ENCODE measurements at places on chromosomes 13 and 19.
A peak's percentile ranks its signal among the peaks of the same experiment; 100 is the strongest.

- no peak for DNase-seq
Measured at GRCh38 chr19:38211151-38211591, 12.9 kb downstream of the DPF1 start.

DNA sequence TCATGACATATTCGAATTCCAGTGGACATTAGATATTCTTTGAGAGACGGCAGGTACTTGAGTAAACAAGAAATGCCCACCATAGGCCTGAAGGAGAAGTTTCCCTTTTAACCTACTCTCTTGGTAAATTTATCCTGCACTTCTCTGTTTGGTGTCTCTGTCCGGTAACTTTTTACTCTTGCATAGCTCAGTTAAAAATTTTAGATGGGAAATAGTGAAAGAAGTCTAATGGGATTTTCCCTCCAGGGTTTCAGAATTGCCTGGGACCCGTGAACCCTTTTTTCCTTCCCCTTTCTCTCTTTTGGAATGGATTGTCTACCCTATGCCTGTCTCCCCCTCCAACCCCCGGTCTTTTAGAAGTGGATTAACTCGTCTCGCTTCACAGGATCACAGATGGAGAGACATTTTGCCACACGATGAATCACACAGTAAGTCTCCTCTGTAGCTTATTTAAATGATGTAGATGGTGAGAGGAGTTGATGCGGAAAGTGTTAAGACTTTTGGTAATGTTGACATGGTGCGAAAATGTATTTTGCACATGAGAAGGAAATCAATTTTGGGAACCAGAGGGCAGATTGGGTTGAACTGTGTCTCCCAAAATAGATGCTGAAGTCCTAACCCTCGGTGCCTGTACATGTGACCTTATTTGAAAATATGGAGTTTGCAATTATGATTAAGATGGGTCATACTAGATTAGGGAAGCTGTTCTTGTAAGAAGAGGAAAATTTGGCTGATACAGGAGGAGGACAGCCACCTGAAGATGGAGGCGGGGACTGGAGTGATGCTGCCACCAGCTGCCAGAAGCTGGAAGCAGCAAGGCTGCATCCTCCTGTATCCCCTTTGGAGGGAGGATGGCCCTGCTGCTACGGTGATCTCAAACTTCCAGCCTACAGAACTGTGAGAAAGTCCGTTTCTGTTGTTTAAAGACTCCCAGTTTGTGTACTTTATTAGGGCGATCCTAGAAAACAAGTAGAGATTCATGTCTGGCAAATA lies 711 bp upstream of the MIPEP start:
- DNase-seq: no peak

DNA sequence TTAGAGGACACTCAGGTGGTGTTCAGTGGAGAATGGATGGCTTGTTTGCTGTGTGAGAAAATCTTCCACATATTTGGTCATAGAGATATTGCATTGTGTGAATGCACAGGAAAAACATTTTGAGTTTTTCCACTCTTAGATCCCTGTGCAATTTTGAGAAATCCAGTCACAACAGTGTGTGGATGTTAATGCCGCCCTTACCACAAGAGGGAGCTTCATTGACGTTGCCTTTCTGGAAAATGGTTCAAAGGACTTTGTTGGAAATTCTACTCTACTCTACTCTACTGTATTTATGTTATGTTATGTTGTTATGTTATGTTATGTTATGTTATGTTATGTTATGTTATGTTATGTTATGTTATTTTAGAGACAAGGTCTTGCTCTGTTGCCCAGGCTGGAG lies 13.4 kb downstream of the ZNF20 start:
- DNase-seq: peak; percentile 2

GRCh38 chr13:99417201-99418102 lies 83.8 kb upstream of the TM9SF2 start:
- DNase-seq: peak; percentile 78

GRCh38 chr13:77337159-77337558 lies 10.3 kb upstream of the MYCBP2 start:
- DNase-seq: no peak

DNA sequence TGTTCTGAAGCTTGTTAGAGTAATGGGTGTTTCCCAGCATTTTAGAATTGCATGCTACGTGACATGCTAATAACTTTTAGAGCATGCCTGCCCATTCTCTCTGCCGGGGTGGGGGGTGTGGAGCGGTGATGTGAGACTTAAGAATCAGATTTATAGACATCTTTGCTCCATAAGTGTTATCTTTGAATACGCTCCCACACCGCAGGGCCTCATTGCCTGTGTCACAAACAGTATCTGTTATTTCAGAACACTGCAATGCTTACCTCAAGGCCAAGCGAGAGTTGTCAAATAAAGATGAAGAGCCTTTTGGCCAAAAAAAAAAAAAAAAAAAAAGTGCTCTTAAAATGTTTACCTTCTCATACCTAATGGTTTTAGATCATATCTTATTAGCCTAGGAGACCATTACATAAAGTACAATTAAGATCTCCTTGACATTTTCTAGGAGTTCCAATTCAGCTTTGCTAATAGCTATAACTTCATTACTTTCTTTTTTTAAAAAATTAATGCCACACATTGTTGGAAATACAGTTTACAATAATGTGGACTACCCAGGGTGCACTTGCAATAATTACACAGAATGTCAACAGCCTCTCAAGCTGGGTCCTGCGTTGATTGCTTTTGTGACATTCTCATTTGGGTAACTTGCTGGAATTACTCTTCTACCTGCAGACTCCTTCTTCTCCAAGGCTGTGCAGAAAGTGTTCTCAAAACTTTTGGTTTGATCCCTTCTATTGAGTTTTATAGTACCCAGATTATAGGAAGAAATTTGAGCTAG lies 525.3 kb downstream of the KLF12 start:
- DNase-seq: no peak

DNA sequence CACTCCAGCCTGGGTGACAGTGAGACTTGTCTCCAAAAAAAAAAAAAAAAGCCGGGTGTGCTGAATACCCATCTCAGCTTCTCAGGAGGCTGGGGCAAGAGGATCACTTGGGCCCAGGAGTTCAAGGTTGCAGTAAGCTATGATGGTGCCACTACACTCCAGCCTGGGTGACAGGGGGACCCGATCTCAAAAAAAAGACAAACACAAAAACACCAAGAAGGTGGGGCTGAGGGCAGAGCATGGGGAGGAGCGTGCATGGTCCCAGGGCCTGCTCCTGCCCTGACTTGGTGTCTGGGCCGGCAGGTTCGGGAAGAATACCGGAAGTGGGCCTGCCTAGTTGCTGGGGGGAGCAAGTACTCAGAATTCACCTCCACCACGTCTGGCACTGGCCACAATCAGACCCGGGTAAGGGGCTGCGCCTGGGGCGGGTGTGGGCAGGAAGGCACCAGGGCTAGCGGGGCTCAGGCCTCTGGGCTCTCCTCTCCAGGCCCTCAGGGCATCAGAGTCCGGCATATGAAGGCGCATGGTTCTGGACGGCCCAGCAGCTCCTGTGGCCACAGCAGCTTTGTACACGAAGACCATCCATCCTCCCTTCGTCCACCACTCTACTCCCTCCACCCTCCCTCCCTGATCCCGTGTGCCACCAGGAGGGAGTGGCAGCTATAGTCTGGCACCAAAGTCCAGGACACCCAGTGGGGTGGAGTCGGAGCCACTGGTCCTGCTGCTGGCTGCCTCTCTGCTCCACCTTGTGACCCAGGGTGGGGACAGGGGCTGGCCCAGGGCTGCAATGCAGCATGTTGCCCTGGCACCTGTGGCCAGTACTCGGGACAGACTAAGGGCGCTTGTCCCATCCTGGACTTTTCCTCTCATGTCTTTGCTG lies 11.3 kb downstream of the DDX39A start:
- DNase-seq: no peak

GRCh38 chr19:39319892-39320248 lies 793 bp downstream of the LRFN1 start:
- DNase-seq: no peak

DNA sequence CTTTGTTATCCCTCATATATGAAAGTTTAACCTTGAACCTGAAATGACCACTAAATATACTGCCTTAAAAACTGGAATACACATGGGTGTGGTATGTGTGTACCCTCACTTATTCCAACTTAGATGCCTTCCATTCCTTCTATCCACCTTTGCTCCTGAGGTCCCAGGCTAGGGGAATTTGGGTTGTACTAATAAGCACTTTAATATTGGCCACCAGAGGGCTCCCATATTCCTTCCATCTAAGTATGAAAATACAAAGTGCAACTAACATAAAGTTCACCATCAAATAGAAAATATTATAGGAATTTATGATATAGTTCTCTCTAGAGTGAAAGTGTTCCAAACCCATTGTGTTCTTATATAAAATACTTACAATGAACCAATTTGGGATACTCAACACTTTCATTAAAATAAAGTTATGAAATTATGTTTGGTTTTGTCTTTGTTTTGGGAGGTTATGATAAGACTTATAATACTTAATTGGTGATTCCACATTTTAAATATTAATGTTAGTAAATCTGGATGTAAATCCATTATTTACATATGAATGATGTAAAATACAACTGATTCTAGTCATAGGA lies 62.3 kb downstream of the ITGBL1 start:
- DNase-seq: no peak

DNA sequence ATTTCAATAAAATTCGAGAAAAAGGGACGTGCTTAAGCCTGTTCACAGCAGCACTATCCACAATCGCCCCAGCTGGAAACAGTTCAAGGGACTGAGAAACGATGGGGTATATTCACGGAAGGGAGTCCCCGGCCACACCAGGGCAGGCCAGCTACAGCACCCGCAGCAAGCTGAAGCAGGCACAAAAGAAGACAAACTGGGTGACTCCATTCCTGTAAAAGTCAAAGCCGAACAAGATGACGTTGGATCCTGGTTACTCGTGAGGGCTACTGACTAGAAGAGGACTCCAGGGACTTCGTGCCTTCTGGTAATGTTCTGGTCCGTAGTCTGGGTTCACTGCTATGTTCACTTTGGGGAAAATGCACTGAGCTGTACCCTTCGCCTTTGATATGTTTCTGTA lies 57.6 kb downstream of the COL4A1 start:
- no peak for DNase-seq

GRCh38 chr19:51320280-51320657 lies 8.8 kb downstream of the IGLON5 start:
- no peak for DNase-seq

GRCh38 chr13:79190932-79191331 lies 215.1 kb downstream of the RBM26 start:
- DNase-seq: no peak

- peak; percentile 84 for DNase-seq
Measured at GRCh38 chr19:42244347-42245220, 2.2 kb upstream of the GSK3A start.

- DNase-seq: no peak
Measured at GRCh38 chr13:42487221-42487620, 86.7 kb upstream of the TNFSF11 start.

GRCh38 chr13:26300140-26300539 lies 46.2 kb downstream of the CDK8 start:
- no peak for DNase-seq

DNA sequence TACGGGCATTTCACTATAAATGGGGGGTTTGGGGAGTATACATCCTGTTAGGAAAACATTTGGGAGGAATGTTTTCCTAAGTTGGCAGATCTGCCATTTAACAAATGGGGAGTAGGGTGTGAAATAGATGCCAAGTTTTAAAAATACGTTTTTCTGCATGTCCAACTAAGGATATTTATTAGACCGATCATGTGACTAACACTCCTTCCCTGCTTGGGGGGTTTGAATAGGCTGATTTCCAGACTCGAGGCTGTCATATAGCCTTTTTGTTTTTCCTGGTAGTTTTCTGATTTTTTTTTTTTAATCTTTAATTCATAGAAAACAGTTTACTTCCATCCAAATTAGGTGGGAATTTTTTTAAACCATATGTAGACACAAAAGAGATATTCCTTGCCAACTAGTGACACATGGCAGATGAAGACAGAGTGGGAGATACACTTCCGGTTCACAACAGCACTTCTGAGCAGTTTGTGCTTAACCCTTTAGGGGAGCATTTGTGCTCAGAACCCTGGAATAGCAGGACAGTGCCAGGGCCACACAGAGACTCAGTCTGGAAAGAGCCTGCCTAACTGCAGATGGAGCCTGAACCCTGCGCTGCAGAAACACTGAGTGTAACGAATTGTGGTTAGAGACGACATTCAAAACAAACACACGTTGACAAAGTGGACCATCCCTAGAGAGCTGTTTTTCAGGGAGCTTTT lies 5.6 kb upstream of the GATAD2A start:
- no peak for DNase-seq

- no peak for DNase-seq
Measured at GRCh38 chr19:50772476-50772875, 2.2 kb downstream of the GPR32 start.

- DNase-seq: no peak
Measured at GRCh38 chr19:42131149-42132029, 857 bp downstream of the POU2F2 start.

DNA sequence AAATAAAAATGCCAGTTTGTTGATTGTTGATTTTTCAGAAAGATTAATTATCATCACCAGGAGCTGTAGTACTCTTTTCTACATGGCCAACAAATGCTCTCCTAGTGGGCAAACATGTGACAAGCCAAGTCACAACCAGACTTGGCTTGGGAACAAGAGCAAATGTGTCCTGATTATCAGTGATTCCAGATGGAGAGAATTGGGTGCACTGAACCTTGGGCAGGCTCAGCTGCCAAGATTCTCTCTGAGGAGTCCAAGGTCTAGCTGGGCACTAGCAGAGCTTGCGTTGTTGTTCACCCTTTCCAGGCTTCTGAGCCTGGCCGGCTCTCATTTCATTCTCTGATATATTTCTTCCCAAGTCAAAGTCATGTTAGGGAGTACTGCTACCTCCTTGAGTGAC lies 27.3 kb upstream of the GPI start:
- no peak for DNase-seq

DNA sequence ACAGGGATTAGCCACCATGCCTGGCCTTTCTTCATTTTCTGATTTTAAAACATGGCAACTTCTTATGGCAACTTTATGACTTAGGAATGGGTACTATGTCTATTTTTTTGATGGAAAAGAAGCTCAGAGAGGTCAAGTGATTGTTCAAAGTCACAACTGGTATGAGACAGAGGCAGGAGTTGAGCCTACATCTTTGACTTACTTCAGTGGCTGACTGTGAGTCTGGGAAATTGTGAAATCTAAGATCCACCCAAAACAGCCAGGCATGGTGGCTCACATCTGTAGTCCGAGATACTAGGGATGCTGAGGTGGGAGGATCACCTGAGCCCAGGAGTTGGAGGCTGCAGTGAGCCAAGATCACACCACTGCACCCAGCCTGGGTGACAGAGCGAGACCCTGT lies 2.4 kb upstream of the ACTL9 start:
- no peak for DNase-seq

DNA sequence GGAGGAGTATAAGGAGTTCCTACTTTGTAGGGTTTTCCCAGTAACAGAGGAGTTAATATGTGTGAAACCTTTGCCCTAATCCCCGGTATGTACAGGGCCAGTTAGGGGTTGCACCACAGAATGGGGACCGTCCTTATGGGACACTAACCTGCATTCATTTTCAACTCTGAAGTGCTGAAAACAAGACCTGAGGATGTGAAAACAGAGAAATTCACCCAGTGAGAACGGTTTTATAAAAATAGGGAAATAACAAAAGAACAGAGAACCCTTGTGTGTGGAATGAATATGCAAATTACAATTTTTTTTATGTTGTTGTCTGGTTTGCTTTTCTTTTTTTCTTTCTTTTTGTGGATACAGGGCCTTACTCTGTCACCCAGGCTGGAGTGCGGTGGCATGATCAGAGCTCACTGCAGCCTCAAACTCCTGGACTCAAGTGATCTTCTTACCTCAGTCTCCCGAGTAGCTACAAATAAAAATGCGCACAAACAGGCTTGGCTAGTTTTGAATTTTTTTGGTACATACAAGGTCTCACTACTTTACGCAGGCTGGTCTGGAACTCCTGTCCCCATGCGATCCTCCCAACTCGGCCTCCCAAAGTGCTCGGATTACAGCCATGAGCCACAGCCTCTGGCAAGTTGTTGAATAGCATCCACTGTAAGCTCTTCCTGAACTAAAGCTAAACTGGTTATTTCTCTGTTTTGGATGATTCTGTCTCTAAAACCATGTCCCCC lies 10.6 kb downstream of the CLC start:
- DNase-seq: no peak

Measured in stimulated activated naive CD4-positive, alpha-beta T cell (primary cell).